DMS79 (cell line): ENCODE measurements at places on chromosomes 1 and 21.

DNA sequence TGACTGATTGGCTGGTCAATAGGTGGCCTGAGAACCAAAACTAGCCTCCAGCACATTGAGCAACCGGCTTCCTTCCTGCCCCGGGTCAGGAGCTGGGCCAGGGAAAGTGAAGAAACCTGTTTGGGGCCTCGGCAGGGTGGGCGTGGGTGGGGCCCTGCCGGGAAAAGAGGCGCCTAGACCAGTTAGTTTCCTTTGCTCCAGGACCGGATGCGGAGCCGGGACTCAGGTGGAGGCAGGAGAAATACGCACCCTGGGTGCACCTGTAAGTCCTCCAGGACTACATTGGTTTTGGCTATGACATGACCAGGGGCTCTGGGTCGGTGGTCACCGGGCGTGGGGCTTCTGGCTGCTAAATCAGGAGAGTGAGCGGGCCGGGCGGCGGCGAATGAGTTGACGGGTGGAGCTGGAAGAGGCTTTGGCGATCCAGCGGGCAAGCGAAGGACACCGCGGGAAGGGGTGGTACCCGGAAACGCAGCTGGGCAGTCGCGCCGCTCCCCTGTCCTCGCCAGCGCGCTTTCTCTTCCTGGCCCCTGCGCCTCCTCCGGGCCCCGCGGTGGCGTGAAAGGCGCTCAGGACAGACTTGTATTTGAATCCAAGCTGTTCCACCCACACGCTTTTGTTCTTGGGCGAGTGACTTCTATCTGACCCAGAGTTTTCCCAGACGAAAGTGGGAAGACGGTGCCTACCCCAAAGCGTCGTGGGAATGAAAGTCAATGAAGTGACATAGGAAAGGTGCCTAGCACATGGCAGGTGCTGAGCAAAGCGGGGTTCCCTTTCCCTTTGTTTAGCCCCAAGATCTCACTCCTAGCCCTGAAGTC is 30.6 kb upstream of the JUN start:
- DNase-seq, result no peak

DNA sequence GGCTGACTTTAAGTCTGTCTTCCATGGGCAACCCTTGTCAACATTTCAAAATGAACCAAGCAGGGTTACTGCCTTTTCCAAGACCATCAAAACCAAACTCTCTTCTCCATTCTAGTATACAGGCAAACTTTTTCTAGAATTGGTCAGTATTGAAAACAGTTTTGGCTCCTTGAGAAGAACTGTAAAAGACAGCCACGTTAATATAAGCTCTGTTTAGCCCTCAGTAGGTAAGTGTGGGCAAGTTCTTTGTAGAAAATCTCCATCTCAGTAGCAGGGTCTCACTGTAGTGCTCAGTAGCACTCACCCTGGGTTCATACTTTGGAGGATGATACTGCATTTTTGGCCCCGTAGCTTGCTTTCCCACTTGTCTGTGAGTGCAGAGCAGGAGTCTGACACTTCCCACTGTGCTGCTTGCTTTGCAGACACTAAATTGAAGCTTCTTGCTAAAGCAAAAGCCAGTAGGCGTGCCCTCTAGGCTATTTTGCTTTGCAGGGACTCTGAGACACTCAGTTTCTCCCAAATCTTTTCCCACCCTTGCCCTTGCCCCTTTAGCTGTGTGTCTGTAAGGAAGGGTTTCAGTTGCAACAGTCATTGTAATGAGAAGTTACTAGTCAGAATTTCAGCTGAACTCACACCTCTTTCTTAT is 34.3 kb upstream of the CACYBP start:
- no peak for DNase-seq

GRCh38 chr1:227779685-227780084 is 35.8 kb upstream of the PRSS38 start:
- no peak for DNase-seq

GRCh38 chr1:26109229-26110164 is 2.1 kb upstream of the PDIK1L start:
- DNase-seq, result no peak

GRCh38 chr1:90964444-90965035 is 57.3 kb downstream of the ZNF644 start:
- no peak for DNase-seq
